ENCODE measurements at places on chromosomes 7 and 10.
A peak's percentile ranks its signal among the peaks of the same experiment; 100 is the strongest.

DNA sequence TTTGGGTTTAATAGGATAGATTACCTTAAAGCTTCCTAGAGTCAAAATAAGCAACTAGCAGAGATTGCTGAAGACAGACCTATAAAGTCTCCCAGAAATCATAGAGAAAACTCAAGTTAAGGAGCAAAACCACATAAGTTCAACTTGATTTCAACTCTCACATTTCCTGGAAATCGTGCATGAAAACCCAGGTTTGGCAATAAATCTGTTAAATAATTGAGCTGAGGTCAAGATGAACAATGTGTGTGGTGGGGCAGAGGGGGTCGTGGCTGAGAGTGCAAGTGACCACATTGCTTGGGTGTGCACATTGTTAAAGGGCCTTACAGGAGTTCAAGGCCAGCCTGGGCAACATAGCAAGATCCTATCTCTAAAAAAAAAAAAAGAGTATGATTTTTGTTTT, 636.5 kb downstream of the GALNT17 start:
- no peak for DNase-seq

- no peak for DNase-seq
These were observed 317.6 kb downstream of the RPS24 start for GRCh38 chr10:78351283-78351682.

DNA sequence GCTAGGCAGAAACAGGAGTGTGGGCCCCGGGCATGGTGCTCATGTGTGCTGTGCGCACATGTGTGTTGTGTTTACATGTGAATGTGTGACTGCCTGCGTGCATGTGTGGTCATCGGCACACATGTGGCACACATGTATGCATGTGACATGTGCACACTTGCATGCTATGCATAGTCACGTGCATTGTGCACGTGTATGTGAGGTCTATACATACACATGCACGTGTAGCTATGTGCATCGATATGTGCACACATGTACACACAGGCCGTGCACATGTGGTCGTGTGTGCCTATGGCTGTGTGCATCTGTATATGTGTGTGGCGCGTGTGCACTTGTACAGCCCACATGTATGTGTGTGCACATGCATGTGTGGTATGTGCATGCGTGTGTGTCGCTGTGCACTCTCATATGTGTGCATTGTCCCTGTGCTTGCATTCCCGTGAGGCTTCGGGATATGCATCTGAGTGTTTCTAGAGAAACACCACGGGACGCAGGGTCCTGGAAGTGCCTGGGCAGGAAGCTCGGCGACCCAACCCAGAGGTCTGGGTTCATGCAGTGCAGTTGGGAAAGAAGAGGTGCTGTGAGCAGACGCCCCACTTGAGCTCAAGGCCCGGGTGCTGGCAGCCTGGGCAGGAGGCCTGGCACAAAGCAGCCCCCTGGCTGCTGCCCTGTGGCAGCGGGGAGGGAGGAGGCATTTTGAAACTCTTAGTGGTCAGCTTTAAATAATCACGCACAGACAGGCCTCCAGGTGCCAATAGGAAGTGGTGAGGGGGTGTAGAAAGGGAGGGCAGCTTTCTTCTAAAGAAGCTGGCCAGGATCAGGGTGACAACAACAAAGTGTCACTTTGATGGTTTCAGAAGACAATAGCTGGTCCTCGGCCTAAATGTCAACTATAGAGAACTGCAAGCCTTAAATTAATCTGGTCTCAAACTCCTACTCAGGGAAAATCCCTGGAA, 410.0 kb upstream of the MGMT start:
- DNase-seq, result no peak

DNA sequence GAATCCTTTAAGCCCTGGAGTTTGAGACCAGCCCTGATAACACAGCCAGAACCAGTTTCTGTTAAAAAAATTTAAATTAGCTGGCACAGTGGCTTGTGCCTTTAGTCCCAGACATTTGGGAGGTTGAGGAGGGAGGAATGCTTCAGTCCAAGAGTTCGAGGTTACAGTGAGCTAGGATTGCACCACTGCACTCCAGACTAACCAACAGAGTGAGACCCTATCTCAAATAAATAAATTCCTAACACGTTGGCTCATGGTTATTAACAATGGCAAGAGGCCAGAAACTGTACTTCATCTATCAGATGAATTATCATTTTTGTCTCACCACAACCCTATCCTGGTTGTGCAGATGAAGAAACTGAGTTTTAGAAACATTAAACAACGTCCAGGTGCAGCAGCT, 2.1 kb upstream of the PPIA start:
- no peak for DNase-seq

GRCh38 chr10:29702273-29703164, 67.7 kb upstream of the SVIL start:
- DNase-seq, result no peak

GRCh38 chr10:108689891-108690290, 1233.4 kb downstream of the XPNPEP1 start:
- no peak for DNase-seq

DNA sequence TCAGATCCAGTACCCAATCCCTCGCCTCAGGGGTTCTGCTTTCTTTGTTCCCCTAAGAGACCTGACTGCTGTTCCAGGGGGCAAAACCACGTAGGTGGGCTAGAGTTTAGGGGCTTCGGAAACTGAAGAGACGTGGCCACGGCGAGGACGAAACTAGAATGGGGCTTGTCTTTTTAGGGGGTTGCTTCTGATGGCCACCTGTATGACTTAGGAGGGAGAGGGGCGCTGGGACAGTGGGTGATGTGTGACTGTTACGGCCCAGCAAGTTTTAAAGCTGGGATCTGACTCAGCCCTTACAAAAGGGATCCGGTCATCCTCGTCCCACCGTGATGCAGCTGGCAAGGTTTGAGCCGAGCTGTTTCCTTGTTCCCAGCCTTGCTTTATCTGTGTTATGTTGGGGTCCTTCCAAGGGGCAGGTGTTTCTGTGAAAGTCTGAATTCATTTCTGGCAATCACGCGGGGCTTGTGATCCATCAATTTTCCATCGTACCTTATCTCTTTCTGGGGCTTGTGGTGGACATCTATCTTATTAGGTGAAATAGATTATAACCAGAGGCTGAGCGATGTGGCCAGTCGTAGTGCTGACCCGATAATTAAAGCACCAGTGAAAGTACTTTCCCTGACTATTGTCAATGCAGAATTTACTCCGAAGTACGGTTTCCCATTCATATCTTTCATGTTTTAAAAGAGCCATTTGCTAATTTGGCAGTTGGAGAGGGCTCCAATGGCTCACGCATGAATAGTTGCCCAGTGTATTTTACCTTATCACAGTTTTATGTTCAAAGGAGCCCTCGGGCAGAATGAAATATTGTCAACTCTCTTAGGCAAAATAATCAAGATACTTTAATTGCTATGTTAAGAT, 830 bp downstream of the MET start:
- no peak for DNase-seq

- no peak for DNase-seq
These were observed 377.8 kb downstream of the SFMBT2 start for GRCh38 chr10:7033031-7033430.

DNA sequence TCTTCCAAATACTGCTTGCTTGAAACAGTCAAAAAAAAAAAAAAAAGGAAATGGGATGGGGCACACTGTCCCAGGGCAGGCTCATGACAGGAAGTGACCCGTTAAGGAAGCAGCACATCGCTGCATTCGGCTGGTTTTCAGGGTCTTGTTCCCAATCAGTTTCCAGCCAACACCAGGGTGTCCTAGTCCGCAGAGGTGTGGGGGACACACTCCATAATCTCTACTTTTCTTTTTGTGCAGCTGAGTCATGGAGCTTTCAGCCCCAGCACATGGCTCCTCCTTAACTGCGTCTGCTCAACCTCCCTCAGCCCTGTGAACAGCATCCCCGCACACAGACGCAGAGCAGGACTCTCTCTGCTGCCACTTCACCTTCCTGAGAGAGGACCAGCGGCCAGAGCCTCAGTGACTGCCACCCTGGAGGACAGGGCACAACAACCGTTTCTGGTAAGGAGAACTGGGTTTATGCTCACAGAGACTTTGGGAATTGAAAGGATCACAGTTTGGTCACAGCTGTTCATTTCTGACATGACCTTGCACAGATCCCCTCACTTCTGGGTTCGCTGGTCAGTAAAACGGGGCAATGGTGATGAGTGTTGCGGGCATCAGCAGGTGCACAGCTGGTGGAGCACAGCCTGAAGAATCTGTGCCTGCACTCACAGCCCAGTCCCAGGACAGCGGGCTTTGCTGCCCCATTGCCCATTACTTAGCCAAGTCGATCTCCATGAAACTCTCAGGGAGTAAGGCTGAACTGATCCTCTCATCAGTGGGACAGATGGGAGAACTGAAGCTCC, at the start of gene GIMAP5:
Gene GIMAP5, plus strand, starts transcription at position 154 of the 791 bp plus-strand sequence. CDS start 3,467 bp downstream, outside the sequence.
- DNase-seq, result no peak

GRCh38 chr7:14209896-14210484, 220.5 kb upstream of the ETV1 start:
- DNase-seq, result no peak

- no peak for DNase-seq
These were observed 1.9 kb upstream of the UCN3 start for GRCh38 chr10:5362873-5363272.

GRCh38 chr7:137882261-137882668, 35.5 kb upstream of the DGKI start:
- peak; percentile 100 for DNase-seq

DNA sequence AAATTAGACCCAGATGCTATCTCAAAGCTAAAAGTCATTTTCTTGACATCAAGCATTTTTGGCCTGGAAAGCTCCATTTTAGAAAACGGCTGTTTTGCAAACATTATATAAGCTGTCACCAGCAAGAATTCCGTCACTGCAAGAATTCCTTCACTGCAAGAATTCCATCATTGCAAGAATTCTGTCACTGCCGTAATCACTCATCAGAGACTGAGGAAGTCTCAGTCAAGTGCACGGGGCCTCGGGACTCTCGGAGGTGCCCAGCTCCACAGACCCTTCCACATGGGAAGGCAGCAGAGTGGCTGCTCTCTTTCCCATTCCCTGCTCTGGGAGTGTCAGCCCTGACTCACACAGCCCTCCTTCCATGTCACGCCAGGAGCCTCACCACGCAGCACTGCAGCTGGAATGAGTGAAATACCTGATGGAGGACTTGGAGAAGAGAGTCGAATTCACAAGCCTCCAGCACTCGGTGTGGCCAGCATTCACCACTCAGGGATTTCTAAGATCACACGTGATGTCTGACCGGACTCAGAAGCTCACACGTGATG, 168.3 kb downstream of the PTPRN2 start:
- no peak for DNase-seq

GRCh38 chr7:132145466-132145865, 430.8 kb downstream of the PLXNA4 start:
- peak; percentile 35 for DNase-seq

- DNase-seq, result no peak
These were observed 138.9 kb downstream of the MAD1L1 start for GRCh38 chr7:2093843-2094220.

DNA sequence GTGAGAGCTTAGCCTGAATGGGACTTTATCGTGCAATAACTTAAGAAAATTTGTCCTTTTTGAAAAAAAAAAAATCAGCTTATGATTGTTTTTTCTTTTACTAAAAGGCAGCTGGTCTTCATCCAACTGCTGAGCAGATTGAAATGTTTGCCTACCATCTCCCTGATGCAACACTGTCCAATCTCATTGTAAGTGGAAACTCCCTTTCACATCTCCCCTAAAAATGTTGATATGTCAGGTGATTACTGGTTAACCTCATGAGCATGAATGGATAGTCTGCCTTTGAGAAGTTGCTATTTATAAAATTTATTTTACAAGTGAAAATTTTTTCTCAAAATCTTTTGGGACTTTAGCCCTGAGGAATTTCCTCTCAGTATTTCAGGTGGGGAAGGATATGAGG, 17.8 kb upstream of the HKDC1 start:
- DNase-seq, result no peak

DNA sequence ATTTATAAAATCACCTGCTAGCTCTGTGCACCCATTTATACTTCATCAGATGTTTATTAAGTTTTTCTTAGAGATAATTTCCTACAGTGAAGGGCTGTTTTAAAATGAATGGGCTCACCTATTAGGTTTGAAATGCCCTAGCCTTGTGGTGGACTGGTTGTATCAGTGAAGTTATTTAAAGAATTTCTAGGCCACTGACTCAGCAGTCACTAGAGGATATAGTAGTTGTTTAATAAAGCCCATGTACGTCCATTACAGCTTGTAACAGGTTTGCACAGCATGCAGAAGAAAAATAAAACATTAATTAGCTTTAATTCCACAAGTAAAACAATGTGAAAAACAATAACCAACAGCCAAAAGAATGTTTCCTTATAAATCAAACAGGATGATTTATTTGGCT, 128.0 kb downstream of the RSU1 start:
- no peak for DNase-seq

DNA sequence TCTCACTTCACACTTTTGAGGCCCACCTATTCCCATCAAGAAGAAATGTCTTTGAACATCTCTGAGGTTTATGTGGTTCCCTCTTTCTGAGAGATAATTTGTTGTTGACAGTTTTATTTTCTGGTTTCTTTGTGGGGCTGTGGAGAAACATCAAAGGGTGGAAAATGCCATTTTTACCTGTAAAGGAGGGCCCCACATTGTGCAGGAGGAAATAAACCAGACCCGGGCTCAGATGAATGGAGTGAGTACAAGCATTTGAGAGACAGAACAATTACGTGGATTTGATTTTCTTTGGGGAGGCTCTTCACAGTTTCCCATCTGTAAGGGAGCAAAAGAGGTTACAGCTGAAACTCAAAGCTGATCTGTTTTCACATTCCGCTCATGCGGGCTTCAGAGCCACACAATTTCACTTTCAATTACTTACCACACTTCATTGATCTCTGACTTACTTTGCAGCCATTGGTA, 29.8 kb downstream of the ITPRIP start:
- DNase-seq, result no peak

GRCh38 chr10:5396556-5397300, 7.9 kb downstream of the TUBAL3 start:
- DNase-seq, result no peak

DNA sequence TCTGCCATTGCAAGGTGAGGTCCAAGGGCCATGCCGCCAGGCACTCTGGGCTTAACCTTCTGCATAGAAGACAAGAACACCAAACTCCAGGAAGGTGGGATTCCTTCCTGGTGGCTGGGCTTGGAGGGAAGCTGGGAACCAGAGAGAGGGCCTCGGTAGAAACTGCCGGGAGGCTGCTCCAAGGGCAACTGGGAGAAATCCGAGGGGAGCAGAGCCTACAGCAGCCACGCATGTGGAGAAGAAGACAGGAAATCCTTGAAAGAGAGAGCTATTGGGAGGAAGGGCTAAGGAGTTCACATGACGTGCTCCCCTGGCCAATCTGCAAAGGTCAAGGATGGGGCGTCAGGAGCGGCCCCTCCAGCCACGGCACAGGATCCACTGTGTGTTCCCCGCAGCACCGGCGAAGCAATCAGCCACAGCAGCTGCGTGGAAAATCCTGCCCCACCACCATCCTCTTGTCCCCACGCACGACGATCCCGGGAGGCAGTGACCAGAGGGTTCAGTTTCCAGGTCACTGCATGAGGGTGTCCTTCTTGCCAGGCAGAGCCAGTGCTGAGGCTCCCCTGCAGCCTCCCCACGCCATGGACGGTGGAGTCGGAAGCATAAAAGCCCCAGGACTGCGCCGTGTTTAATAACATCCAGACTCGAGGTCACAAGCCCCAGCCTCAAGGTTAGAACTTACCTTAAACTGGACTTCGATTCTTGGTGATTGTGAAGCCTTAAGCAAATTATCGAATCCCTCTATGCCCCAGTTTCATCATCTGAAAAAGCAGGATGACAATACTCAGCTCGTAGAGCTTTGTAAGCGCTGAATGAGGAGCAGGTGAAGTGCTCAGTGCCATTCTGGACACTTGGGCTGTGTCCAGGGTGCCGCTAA, 8.6 kb upstream of the PPP2R2D start:
- DNase-seq, result no peak

GRCh38 chr7:70406186-70406949, 725.6 kb upstream of the GALNT17 start:
- no peak for DNase-seq

GRCh38 chr7:155457544-155458110, 302 bp upstream of the EN2 start:
- no peak for DNase-seq

Data from brain microvascular endothelial cell (primary cell).